ENCODE measurements at places on chromosomes 2 and 18.

- no peak for DNase-seq
Measured at GRCh38 chr2:218471036-218471435, 52.1 kb downstream of the VIL1 start.

DNA sequence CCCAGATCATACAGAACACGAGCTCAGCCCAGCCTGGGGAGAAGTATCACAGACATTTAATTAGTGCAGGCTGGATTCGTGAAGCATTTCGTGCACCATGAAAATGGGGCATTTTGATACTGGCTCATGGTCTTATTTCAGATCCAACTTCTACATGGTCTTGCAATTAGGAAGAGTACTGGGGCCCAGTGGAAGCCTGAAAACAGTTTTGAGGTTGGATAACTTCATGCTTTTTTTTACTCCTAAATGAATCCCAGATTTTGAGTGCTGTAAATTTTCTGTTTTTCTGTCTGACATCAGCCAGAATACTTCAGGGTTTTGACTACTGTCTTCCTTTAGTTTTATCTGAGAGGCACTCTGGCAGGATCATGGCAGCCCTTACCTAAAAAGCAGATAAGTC lies 160.1 kb downstream of the GFPT1 start:
- no peak for DNase-seq

GRCh38 chr2:10057231-10058107 lies 14.1 kb downstream of the KLF11 start:
- no peak for DNase-seq

DNA sequence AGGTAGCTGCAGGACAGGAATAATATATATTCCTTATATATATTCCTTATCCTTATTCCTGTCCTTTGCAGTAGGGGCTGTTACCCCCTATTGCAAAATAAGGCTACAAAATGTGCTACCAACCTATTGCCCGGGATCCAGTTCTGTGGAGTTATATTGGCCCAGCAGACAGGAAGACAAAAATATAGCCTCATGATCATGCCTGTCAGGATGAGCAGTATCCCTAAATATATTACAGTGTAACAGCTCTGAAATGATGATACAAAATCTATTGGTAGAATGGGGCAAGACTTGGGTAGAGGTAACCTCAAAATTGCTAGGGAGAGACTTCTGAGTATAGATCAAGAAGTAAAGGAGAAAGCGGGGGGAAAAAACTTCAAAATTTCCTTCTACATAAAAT lies 31.6 kb upstream of the MARCHF7 start:
- no peak for DNase-seq

- no peak for DNase-seq
Measured at GRCh38 chr2:862731-863466, 87.8 kb upstream of the SNTG2 start.

DNA sequence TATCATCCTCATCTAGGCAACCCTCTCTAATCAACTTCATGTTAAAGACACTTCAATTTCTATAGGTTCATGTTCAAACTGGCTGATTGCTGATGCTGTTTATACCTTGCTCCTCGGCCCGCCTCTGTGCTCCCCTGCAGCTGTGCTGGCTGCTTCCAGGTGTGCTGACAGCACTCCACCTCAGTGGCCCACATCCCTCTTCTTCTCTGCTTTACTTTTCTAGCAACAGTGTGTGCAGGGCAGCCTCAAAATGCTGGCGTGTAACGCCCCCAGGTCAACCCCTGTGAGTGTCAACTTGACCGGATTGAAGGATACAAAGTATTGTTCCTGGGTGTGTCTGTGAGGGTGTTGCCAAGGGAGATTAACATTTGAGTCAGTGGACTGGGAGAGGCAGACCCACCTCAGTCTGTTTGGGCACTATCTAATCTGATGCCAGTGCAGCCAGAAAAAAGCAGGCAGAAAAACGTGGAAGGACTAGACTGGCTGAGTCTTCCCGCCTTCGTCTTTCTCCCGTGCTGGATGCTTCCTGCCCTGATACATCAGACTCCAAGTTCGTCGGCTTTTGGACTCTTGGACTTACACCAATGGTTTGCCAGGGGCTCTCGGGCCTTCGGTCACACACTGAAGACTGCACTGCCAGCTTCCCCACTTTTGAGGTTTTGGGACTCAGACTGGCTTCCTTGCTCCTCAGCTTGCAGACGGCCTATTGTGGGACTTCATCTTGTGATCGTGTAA lies 94.7 kb downstream of the COL6A3 start:
- DNase-seq: no peak

GRCh38 chr2:86233436-86233835 lies 34.2 kb downstream of the MRPL35 start:
- no peak for DNase-seq

- DNase-seq: no peak
Measured at GRCh38 chr18:69785466-69785865, 162.2 kb downstream of the CD226 start.

GRCh38 chr2:98013407-98014042 lies 17.8 kb upstream of the TMEM131 start:
- DNase-seq: peak; percentile 42

DNA sequence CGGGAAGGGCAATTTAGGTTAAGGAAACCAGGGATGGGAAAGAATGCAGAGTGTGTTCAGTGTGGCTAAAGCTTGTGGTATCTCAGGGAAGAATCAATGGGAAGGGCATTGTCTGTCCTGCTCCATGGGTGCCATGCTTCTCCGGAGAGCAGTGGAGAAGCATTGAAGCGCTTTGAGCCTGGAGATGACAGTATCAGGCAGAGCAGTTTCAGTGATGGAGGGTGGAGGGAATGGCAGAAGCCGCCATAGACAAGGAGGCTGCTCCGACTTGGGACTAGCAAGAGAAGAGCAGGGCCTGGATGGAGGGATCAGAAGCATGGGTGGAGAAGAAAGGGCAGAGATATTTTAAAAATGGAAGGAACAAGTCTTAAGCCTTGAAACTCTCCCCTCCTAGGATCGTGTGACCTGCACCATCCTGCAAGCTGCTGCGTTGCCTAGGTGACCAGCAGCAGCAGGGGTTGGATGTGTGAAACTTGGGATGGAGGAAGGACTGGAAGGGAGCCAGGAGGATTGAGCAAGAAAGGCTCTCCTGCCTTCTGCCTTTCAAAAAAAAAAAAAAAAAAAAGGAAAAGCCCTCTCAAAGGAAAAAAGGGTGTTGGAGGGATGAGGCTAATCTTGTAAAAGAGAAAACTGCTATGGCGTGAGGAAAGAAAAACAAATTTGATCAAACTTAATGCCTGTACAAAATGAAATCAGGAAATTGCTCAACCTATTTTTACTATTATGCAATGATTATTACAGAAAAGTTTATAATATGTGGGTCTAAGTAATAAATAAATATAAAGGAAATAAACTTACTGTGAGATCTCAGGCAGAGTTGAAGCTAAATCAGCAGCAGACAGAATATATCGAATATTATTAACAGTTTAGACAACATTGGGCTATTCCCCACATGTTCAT lies 493.8 kb upstream of the NRP2 start:
- no peak for DNase-seq

GRCh38 chr2:55807900-55808299 lies 114.3 kb upstream of the PNPT1 start:
- DNase-seq: no peak

DNA sequence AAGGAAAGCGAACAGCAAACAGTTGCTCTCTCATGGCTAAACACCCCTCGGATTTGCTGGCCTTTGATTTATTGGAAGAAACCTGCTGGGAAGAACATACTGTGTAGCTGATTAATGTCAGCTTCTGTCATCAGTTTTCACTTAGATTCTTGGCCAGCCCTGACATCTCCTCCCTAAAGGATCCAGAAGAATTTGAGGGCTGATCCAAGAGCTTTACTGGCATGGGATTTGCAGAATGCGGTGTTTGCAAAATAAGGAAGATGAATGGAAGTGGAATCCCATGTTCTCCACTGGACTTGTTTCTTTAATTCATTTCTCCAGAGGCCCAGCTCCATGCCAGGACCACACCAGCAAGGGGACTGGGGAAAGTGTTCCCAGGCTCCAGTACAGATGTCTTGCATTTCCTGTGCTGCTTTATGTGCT lies 80.5 kb downstream of the RDH14 start:
- DNase-seq: no peak

DNA sequence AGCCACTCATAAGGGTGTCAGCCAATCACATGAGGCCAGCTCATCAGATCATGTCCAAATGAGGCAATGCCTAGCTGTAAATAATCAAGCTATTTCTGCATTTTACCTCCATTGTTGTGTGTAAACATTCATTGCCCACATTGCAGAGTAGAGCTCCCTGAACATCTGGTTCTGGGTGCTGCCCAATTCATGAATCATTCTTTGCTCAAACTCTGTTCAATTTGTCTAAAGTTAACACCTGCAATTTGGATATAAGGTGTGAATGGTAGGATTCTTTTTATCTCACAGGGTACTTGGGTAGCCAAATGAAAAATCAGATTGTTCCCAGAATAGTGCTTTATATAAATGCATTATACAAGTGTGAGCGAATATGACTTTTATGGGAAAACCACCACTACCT lies 345.5 kb upstream of the NT5C1B start:
- no peak for DNase-seq

- no peak for DNase-seq
Measured at GRCh38 chr2:45261746-45262145, 252.5 kb upstream of the SIX2 start.

DNA sequence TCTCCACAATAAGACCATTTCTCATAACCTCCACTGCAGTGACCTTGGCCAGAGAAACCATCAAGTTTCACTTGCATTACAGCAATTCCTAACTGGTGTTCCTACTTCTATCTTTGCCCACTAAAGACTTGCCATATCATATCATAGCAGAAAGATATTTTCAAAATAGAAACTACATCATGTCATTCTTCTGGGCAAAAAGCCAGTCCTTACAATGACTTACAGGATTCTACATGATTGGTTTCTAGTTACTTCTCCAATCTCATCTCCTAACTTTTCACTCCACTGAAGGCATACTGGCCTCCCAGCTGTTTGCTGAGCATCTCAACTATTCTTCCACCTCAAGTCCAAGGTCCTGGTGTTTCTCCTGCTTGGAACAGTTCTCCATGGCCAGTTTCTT lies 151.4 kb downstream of the HNMT start:
- no peak for DNase-seq

GRCh38 chr2:14364471-14364870 lies 268.0 kb upstream of the LRATD1 start:
- no peak for DNase-seq

DNA sequence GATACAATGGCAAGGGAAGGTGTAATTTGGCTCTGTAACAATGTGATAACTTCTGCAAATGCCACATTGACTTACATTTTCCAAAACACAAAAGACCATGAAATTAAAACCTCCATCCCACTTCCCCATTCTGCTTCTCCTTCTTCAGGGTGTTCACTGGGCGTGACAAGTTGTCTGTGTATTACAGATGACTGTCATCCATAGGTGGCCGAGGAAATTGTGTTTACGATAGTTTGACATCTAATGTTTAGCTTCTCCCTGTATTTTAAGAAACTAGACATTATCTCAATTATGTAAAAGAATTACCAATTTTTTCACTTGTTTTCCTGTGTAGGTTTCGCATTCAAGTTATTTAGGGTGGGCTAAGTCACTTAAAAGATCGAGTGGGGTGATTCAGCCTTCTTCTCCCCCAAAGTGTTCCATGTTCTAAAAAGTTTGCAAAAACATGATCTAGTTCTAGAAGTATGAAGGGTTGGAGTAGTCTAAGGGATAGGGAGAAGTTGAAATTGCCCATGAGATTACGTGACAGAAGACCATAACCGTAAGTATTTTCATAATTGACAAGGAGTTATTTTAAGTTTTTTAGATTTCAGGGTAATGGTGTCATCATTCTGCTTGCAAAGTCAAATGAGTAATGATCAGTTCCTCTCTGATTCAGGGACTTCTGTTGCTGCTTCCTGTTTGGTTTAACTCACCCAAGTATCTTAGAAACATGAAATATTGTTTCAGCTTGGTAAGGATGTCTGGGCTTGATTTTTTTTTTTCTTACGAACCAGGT lies 25.2 kb upstream of the CYTIP start:
- DNase-seq: no peak

DNA sequence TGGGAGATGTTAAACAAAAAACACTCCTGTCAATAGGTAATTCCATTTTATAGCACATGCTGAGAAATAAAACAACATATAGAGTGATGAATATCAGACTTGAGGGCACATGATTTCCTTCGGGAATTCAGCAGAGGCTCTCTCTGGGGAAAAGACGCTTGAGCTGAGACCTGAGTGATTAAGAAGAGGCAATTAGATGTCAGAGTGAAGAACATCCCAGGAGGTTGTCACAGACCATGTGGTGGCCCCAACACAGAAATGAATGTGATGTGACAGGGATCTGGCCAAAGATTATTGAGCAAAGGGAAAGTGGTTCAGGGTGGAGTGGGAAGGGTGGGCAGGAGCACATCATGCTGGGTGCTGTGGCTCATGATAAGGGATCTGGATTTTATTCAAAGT lies 254.7 kb downstream of the RAD51AP2 start:
- DNase-seq: no peak

GRCh38 chr18:1528964-1529509 lies 624.4 kb downstream of the ADCYAP1 start:
- DNase-seq: no peak

GRCh38 chr2:108633409-108633808 lies 85.9 kb upstream of the RANBP2 start:
- no peak for DNase-seq

GRCh38 chr2:226836548-226836885 lies 663 bp downstream of the RHBDD1 start:
- no peak for DNase-seq

GRCh38 chr2:158359846-158360245 lies 96.7 kb downstream of the CCDC148 start:
- peak; percentile 4 for DNase-seq

GRCh38 chr2:120731175-120731574 lies 4.5 kb upstream of the GLI2 start:
- no peak for DNase-seq

GRCh38 chr2:106649306-106649705 lies 162.1 kb downstream of the CD8B2 start:
- DNase-seq: no peak

- no peak for DNase-seq
Measured at GRCh38 chr2:85255813-85256594, 71.8 kb downstream of the TGOLN2 start.

GRCh38 chr18:23422751-23423418 lies 30.2 kb upstream of the RIOK3 start:
- no peak for DNase-seq

DNA sequence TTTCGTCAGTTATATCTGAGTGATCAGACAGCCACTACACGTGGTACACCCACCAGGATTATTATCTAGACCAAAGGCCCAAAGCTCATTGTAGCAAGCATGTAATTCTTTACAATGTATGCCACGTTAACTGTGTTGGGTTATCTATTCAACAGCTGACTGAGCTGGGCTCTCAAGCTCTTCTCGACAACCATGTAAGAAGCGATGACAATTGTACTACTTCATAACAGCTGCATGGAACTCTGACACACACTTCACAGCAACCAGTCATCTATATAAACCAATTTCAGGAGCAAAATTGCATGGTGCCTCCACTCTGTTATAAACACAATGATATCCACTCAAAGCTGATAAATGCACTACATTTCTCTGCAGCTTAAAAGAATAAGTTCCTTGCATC lies 701.8 kb downstream of the NR4A2 start:
- DNase-seq: no peak

GRCh38 chr2:100422320-100423055 lies 5.0 kb upstream of the CHST10 start:
- DNase-seq: no peak

- DNase-seq: no peak
Measured at GRCh38 chr18:48796491-48797205, 154.1 kb downstream of the SMAD7 start.

GRCh38 chr2:30680121-30680520 lies 127.1 kb downstream of the CAPN13 start:
- DNase-seq: no peak
